ENCODE measurements at places on chromosomes 7 and 10.

- DNase-seq, result no peak
Observed at GRCh38 chr10:91924212-91925021, 847 bp downstream of the BTAF1 start.

- no peak for DNase-seq
Observed at GRCh38 chr7:109772161-109772560, 1202.5 kb downstream of the DNAJB9 start.

- DNase-seq, result no peak
Observed at GRCh38 chr10:113619401-113619800, 44.4 kb downstream of the NRAP start.

DNA sequence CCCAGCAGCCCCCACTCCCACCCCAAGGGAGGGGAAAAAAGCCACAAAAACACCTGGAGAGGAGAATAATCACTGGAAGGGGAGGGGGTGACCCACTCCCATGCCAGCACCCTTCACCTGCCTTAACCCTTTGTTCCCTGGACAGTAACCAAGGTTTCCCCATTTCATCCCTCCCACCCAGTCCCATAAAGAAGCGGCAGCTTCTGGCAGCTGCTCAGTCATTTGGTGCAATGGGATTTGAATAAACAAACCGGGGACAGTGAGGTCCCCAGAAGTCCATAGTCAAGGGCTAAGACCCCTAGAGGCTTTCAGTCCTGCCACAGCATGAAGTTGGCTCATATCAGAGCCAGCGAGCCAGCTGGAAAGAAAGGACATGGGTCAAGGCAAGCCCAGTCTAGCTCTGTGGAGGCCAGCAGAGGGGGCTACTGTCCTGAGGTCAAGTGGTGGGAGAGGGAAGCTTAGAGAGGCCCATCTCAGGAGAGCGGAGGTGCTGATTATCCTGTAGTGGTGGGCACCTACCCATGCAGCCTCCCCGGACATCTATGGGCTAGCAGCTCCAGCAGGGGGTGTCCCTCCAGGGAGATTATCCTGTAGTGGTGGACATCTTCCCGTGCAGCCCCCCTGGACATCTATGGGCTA is 58.9 kb upstream of the LBX1 start:
- no peak for DNase-seq

DNA sequence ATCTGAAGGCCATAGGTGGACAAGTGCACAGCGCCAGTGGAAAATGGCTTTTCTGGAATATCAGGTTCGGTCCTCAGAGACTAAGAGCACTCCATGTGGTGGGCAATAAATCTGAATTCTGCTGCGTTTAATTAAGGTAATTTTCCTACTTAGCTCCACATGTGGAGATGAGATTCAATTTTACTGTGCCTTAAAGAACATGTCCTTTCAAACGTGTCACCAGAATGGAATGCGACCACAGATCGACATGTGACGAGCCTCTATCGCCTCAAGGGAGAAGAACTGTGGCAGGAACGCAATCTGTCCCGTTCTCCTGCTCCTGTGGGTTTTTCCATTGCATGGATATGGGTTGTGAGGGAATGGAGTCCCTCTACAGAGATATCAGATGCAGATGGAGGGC is 205.3 kb upstream of the ZNF32 start:
- no peak for DNase-seq

DNA sequence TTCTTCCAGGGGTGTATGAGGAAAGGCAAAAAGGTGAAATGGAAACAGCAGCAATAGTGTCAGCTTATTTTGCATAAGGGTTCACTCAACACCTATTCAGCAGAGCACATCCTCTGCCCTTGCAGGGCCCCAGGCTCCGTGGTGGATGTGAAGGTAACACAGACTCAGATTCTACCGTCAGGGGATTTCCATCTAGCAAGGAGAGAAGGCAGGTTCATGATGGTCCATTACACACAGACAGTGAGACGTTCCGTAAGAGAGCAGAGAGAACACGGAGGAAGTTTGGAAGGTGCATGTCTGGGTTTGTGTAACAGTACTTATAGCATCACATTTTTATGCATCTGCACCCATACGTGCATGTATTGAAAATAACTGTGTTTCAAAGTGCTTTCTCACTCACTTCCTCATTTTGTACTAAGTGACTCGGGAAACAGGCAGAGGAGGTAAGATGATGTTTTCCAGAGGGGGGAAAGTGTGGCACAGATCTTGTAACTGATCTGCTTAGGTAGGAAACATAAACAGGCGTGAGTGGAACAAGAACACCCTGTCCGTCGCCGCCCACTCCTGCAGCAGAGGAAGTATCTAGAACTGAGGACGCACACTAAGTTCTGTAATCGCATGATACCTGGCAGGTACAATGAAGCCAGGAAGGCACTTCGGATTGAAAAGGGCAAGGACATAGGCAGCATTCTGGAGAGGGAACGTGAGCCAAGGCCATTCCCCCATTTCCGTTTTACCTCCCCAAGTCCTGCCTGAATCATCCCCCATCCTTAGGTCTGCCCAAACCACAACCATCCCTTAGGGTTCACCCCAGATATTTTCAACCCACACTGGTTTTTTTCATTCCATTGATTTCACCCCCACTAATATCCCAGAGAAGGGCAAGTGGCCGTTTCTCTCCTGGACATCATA is 1.0 kb upstream of the ENO4 start:
- no peak for DNase-seq

DNA sequence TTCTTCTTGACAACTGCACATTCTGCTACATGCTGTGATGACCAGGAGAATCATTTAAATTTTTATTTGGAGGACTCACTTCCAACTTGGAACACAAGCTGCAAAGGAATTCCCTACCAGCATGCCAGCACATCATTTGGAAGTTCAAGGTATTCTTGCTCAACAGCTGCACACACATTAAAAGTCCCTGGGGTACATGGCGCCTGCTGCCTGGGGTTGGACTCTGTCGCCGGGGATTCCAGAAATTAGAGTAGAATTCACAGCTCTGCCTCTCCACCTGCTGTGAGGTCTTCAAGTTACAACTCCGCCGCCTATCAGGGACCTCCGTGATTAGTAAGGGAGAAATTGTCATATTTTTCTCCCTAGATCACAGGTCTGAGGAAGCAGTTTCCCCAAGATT is 1.1 kb downstream of the ZNF32 start:
- no peak for DNase-seq

- no peak for DNase-seq
Observed at GRCh38 chr7:29563590-29564495, at the start of gene PRR15. Gene PRR15 (plus strand): TSS chr7:29563835. CDS start chr7:29566330, 2,495 bp downstream.

DNA sequence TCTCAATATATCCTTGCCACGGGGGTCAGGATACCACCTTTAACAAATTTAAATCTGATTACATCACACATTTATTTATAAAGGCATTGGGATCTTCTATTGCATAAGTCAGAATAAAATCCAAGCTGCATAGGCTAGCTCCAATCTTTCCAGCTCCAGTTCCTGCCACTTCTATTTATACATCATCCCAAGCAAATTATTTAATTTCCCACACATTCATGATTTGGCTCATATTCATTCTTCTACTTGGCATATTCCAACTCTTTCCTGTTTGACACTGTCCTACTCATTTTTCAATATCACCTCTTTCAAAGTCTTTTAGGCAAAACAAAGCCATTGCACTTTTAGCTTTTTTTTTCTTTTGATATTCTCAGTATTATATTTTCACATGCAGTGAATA is 579.0 kb upstream of the FZD8 start:
- no peak for DNase-seq

DNA sequence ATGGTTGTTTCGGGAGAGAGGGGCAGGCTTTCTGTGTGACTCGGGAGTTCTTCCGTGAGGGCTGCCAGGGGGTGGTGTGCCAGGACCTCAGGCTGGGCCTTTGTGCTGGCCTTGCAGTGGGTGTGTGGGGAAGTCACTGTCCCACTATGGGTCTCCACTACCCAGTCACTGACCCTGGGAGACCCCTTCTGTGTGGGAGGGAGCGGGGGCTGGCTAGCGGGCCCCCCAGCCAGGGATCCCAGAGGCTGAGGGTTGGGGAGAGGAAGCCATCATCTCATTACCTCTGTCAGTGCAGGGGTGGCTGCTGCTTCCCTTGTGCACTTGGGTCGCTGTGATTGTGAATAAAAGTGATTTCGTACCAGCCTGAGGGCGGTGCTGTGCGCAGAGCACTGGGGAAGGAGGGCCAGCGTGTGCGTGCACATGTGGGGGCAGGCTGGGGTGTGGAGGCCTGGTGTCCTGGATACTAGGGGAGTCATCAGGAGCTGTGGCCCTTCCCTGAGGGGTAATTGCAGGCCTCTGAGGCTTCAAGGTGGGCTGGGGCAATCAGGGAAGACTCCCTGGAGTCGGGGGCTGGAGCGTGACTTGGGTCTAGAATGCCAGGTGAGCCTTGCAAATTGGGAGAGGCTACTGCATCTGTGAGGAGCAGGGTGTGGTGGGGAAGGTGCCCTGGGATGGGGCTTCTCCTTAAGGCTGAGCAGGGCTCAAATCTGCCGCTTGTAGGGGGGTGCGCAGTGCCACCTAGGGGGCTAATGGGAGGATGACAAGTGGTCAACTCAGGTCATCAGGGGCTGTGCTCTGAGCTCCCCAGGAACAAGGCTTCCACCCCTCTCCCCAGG is 98.9 kb downstream of the NEURL1 start:
- DNase-seq, result no peak

All from thoracic aorta (tissue), 2 donors.